Glomerular endothelial cell (primary cell): ENCODE measurements at places on chromosomes 6 and 20. TPM values are rescaled to one million over a fixed set of nuclear protein-coding genes. Genes with fewer than 3 reads are reported as not detected.

Gene LY6G6D
- not detected in 2 replicates for total RNA-seq

Gene SRMS
- total RNA-seq, result not detected in 2 replicates

Gene CST4
- not detected in 2 replicates for total RNA-seq

Gene CYP39A1
- total RNA-seq, result 1.9 TPM in 1 of 2 replicates, not detected in the other

Gene GSTA3
- not detected in 2 replicates for total RNA-seq

Gene SLC22A16
- total RNA-seq, result not detected in 2 replicates

Gene OR12D1
- not detected in 2 replicates for total RNA-seq

Gene GCM1
- total RNA-seq, result not detected in 2 replicates

Gene ARG1
- not detected in 2 replicates for total RNA-seq
